ENCODE measurements at places on chromosomes 11 and 22. TPM values are rescaled to one million over a fixed set of nuclear protein-coding genes. Genes with fewer than 3 reads are reported as not detected.

GRCh38 chr11:90380206-90380605, 157.4 kb upstream of the CHORDC1 start:
- no peak overlapping the region for H3K27ac ChIP-seq
- no peak overlapping the region for H3K4me3 ChIP-seq
- H3K4me1 ChIP-seq = no peaks in the 10 kb centered on the region
- DNase-seq = no peak
- no peaks in the 10 kb centered on the region for H3K36me3 ChIP-seq

DNA sequence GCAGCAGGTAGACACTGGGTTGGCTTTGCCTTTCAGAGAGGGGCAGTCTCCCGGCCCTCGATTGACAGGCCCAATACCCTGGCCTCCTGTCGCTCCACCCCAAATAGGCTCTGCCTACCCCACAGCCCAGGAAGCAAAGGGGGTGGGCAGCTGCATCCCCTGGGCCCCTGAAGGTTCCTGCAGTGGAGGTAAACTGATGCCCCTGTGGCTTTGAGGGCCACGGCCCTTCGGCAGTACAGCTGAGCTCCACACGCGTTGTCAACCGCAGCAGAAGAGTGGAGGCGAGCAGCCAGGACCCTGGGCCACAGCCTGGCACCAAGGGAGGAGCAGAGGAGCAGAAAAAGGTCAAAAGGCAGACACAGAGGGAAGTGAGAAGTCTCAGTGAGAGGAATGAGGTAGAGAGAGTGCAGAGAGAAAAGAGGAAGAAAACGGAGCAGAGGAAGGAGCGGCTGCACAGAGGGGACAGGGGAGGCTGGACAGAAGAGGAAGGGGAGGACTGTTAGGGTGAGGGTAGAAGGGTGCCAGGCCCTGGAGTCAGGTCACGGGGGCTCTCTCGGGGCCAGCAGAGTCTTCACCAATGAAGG, 64.0 kb downstream of the SLC22A12 start:
- peaks cover 5% of the 10 kb centered on the region for H3K4me1 ChIP-seq
- H3K27ac ChIP-seq = no peak overlapping the region
- no peak overlapping the region for H3K4me3 ChIP-seq
- peaks cover 4% of the 10 kb centered on the region for H3K27me3 ChIP-seq

DNA sequence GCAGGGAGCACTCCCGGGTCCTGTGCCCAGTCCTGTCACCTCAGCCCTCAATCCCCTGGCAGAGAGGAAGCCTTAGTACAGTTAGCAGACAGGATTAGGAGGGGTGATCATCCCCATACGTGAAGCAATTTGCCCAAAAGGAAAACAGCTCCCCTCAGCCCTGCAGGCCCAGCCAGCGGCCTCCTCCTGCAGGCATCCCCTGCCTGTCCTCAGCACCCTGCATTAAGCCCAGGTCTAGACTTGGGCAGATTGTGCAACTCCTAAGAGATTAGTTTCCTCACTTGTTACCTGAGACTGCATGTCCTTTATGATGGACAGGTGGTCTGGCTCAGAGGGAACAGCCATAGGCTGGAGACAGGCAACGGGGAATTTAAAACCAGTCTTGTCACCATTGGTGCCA, 95.5 kb upstream of the TMEM45B start:
- H3K27ac ChIP-seq = no peak overlapping the region
- peaks cover 16% of the 10 kb centered on the region for H3K27me3 ChIP-seq
- H3K4me3 ChIP-seq = no peak overlapping the region
- H3K36me3 ChIP-seq = no peaks in the 10 kb centered on the region

GRCh38 chr11:127454856-127455255, 454.3 kb upstream of the KIRREL3 start:
- H3K4me3 ChIP-seq = no peak overlapping the region
- H3K27me3 ChIP-seq = no peaks in the 10 kb centered on the region
- H3K4me1 ChIP-seq = peaks cover 18% of the 10 kb centered on the region
- H3K27ac ChIP-seq = no peak overlapping the region

DNA sequence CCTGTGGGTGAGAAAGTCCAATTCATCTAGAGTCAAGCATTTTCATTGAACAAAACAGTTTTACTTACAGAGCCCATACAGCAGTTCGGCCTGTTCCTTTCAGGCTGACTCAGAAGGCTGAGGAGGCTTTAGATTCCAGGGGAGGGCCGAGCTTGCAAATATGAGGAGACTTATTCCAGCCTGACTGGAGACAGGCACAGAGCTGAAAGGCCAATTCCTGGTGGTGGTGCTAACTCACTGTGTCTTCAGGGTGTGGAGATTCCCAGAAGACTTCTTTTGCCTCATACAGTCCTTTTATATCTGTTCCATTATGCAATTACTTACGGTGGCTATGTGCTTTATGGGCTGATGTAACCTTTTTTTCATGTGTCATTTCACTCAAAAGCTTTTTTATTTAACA, at the start of gene OR51E2:
Gene OR51E2, minus strand, starts transcription at position 269 of the 400 bp plus-strand sequence. CDS start 15,142 bp downstream, outside the sequence.
- no peaks in the 10 kb centered on the region for H3K36me3 ChIP-seq
- peak within 1 kb of the TSS; percentile 15 for H3K27ac ChIP-seq

DNA sequence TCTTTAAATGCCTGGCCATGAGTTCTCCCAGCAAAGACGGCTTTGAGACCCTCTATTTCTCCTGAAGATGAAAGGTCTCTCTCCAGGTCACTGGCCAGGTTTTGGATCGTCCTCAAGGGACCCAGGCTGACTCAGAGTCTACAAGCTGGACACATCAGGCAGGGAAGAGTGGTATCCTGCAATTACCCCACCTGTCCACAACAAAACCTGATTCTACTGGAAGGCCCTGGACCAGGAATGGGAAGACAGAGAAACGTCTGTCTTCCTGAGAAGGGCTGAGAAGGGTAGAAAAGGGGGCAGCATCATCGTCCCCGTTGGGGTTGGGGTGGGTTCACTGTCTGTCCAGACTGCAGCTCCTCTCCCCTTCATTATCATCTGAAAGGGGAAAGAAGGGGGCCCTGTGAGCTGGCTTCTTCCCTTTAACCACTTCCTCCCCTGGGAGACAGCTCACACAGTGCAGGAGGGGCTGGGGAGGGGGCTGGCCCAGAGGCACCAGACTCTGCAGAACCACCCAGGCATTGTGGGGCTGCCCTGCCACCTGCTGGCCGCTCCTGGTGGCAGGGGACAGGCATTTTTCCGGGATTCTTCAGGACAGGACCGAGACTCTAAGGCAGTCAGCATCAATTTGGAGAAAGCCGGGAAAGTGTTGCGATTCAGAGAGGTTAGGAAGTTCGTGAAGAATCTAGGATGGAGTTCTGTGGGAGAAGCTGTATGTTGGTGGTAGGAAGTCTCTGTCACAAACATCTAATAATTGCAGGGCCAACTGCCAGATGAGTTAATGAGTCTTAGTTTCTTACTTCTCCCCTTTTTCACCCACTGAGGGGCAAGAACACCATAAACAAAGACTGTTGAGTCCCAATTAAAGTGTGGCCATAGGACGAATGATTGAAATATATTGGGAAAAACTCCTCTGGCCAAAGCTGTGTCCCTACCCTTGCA, 57.6 kb downstream of the SYN3 start:
- H3K27ac ChIP-seq = no peak overlapping the region
- peaks cover 14% of the 10 kb centered on the region for H3K36me3 ChIP-seq
- peak; percentile 81 for DNase-seq
- peaks cover 31% of the 10 kb centered on the region for H3K4me1 ChIP-seq
- H3K4me3 ChIP-seq = no peak overlapping the region
- peaks cover 6% of the 10 kb centered on the region for H3K27me3 ChIP-seq

DNA sequence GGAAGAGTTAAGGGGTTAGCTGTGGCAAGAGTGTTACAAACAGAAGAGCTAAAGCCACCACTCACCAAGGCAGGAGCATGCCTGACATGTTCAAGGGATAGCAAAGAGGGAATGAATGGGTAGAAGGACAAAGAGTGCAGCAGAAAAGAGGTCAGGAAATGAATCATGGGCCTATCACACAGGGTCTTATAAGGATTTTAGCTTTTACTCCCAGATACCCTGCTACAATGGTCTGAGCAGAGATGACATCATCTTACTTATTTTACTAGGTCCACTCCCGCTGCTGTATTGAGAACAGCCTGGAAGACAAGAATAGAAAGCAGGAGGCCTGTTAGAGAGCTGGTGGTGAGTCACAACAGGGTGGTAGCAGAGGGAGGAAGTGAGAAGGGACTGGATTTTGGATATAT, 9.8 kb downstream of the TRAF6 start:
- peak overlapping the region; percentile 86 for H3K27ac ChIP-seq
- H3K36me3 ChIP-seq = peaks cover 6% of the 10 kb centered on the region
- no peak for DNase-seq
- peaks cover 35% of the 10 kb centered on the region for H3K4me1 ChIP-seq
- H3K4me3 ChIP-seq = no peak overlapping the region
- no peaks in the 10 kb centered on the region for H3K27me3 ChIP-seq

DNA sequence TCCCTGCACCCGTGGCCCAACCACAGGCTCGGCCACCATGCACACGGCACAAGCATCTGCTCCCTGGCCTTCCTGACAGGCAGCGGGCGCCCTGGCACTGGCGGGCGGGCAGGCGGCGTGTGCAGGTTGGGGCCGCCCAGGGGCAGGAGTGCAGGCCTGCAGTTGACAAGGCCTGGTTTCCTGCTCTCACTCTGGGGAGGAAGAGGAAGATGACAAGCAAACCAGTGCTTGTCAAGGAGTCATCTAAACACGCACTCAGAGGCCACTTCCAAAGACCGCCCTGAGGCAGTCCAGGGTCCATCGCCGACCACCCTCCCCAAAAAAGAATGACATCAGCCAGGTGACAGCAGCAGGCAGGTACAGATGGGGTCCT, 65.3 kb upstream of the LINC01488 start:
- H3K27me3 ChIP-seq = no peaks in the 10 kb centered on the region
- H3K4me1 ChIP-seq = peaks cover 15% of the 10 kb centered on the region
- H3K36me3 ChIP-seq = no peaks in the 10 kb centered on the region
- H3K27ac ChIP-seq = no peak overlapping the region

- H3K27ac ChIP-seq = no peak overlapping the region
- H3K4me3 ChIP-seq = no peak overlapping the region
- peaks cover 4% of the 10 kb centered on the region for H3K4me1 ChIP-seq
- H3K27me3 ChIP-seq = no peaks in the 10 kb centered on the region
- DNase-seq = no peak
These were observed 22.6 kb downstream of the MRGPRD start for GRCh38 chr11:68958211-68958610.

GRCh38 chr11:40130427-40130826, 1329.0 kb downstream of the LRRC4C start:
- no peaks in the 10 kb centered on the region for H3K27me3 ChIP-seq
- no peak overlapping the region for H3K27ac ChIP-seq
- H3K36me3 ChIP-seq = no peaks in the 10 kb centered on the region
- DNase-seq = no peak

DNA sequence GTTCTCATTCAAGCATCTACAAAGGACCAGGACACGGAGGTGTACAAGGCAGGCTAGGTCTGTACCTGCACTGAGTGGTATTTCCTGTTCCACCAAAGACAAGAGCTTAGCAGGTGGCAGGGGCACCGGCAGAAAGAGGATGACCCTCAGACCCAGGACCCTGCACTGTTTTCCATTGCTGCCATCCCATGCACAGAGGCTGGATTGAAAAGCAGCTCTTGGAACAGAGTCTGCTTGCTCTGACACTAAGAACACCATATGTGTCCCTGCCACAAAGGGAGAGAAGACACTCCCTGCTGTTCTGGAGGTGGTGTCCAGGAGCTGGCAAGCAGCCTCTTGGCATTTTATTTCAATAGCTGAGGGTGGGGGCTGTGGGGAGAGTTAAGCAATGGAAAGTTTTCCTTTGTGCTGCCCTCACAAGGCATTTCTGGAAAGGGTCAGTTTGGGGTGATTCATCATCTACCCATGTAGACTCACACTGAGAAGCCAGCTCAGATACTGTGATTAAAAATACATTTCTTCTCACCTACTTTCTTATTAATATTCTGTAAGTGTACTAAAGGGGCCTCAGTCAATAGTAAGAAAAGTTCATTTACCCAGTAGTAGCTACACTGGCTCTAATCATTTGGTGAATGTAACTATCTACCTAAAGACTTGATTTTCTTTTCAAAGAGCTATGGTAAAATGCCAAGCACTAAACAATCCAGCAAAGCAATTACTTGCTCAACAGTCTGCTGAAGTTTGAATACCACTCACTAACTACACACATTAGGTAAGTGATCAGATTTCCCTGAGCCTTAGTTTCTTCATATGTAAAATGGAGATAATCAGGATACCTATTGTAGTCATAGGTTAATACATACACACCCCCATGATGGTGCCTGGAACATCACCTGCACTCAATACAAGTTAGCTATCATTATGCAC, 55.2 kb downstream of the SLC1A2 start:
- H3K4me1 ChIP-seq = no peaks in the 10 kb centered on the region
- peaks cover 2% of the 10 kb centered on the region for H3K27me3 ChIP-seq
- no peak overlapping the region for H3K27ac ChIP-seq
- H3K36me3 ChIP-seq = no peaks in the 10 kb centered on the region
- H3K4me3 ChIP-seq = no peak overlapping the region
- DNase-seq = no peak

- H3K4me1 ChIP-seq = no peaks in the 10 kb centered on the region
- no peak overlapping the region for H3K4me3 ChIP-seq
- H3K27ac ChIP-seq = no peak overlapping the region
- DNase-seq = no peak
- H3K27me3 ChIP-seq = no peaks in the 10 kb centered on the region
These were observed 1.9 kb upstream of the CARD16 start for GRCh38 chr11:105046898-105047579.

GRCh38 chr11:117468888-117469287, 141.2 kb downstream of the CEP164 start:
- H3K27me3 ChIP-seq = no peaks in the 10 kb centered on the region
- DNase-seq = no peak
- no peaks in the 10 kb centered on the region for H3K36me3 ChIP-seq
- no peaks in the 10 kb centered on the region for H3K4me1 ChIP-seq

- peaks cover 16% of the 10 kb centered on the region for H3K4me1 ChIP-seq
- DNase-seq = no peak
- H3K27me3 ChIP-seq = no peaks in the 10 kb centered on the region
- H3K27ac ChIP-seq = peak overlapping the region; percentile 12
- no peaks in the 10 kb centered on the region for H3K36me3 ChIP-seq
These were observed 7.3 kb upstream of the MYEOV start for GRCh38 chr11:69286374-69287371.

DNA sequence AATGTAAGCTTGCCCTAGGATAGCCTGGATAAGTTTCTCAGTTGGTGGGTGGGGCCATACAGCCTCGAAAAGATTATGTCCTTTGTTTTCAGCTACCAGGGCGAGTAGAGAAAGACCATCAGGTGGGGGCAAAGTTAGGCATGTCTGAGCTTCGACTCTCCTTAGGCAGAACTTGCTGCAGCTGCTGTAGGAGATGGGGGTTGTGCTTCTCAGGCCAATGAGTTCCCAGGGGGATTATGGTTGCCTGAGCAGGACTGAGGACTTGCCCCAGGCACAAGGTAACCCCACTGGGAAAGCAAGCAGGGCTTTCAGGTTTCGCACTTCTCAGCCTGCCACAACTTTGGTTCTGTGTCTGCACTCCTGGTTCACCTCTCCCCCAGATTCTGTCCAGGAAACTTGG, 173.4 kb upstream of the SESN3 start:
- no peaks in the 10 kb centered on the region for H3K4me1 ChIP-seq
- H3K27me3 ChIP-seq = no peaks in the 10 kb centered on the region
- H3K36me3 ChIP-seq = peaks cover 5% of the 10 kb centered on the region
- no peak overlapping the region for H3K4me3 ChIP-seq

Gene LMF2
- 82.9 TPM for total RNA-seq

Gene PAX6
- 83.7 TPM for total RNA-seq

Gene MMP10
- not detected for total RNA-seq

Gene IFITM1
- total RNA-seq = 2.0 TPM

Gene C22orf15
- total RNA-seq = 0.41 TPM

Gene BTBD18
- not detected for total RNA-seq

Gene NAV2
- total RNA-seq = 14.1 TPM

Gene TEX12
- not detected for total RNA-seq

Gene SERHL2
- 0.36 TPM for total RNA-seq

Data from neural crest cell (in vitro differentiated cells).